Neural crest cell (in vitro differentiated cells): ENCODE measurements at places on chromosomes 13 and 19. TPM values are rescaled to one million over a fixed set of nuclear protein-coding genes. Genes with fewer than 3 reads are reported as not detected.
A peak's percentile ranks its signal among the peaks of the same experiment; 100 is the strongest.

The HIF3A gene
- 6.9 and 7.6 TPM in 2 replicates for total RNA-seq

- H3K4me3 ChIP-seq: no peak overlapping the region
- peaks cover 8% of the 10 kb centered on the region for H3K36me3 ChIP-seq
- H3K4me1 ChIP-seq: no peaks in the 10 kb centered on the region
- H3K27ac ChIP-seq: no peak overlapping the region
- H3K27me3 ChIP-seq: no peaks in the 10 kb centered on the region
These were observed 41.5 kb downstream of the URI1 start for GRCh38 chr19:29983568-29983967.

The SGCG gene
- total RNA-seq: not detected in 2 replicates

GRCh38 chr19:38684078-38684861, 36.8 kb downstream of the ACTN4 start:
- no peak for DNase-seq
- H3K36me3 ChIP-seq: peaks cover 14% of the 10 kb centered on the region
- H3K27me3 ChIP-seq: no peaks in the 10 kb centered on the region
- no peak overlapping the region for H3K4me3 ChIP-seq

The CYP4F8 gene
- total RNA-seq: not detected in 2 replicates

DNA sequence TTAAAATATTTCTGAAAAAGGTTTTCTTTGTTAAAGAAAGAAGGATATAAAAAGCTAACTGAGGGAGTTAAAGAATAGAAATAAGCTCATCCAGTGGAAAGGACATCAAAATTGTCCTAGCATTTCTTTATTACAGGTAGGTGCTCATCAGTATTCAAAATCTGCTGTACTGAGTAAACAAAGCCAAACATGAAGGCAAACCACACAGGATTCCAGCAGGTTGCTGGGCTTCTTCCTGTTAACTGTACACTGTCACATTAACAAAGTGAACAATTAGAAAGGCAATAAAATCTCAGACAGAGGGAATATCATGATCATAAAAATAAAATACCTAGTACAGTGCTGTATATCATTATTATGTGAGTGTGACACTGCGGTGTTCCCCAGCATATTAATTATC, 1541.0 kb downstream of the SLITRK5 start:
- H3K36me3 ChIP-seq: no peaks in the 10 kb centered on the region
- DNase-seq: no peak
- H3K4me3 ChIP-seq: no peak overlapping the region

GRCh38 chr19:29715701-29716581, 880 bp upstream of the C19orf12 start:
- H3K4me1 ChIP-seq: peaks cover 44% of the 10 kb centered on the region
- no peak for DNase-seq
- H3K27ac ChIP-seq: peak overlapping the region; percentile 92
- peak overlapping the region; percentile 92 for H3K4me3 ChIP-seq
